Fibroblast of lung (primary cell): ENCODE measurements at places on chromosomes 7 and 10.

- DNase-seq: no peak
Observed at GRCh38 chr7:51680594-51681399, 364.2 kb upstream of the COBL start.

DNA sequence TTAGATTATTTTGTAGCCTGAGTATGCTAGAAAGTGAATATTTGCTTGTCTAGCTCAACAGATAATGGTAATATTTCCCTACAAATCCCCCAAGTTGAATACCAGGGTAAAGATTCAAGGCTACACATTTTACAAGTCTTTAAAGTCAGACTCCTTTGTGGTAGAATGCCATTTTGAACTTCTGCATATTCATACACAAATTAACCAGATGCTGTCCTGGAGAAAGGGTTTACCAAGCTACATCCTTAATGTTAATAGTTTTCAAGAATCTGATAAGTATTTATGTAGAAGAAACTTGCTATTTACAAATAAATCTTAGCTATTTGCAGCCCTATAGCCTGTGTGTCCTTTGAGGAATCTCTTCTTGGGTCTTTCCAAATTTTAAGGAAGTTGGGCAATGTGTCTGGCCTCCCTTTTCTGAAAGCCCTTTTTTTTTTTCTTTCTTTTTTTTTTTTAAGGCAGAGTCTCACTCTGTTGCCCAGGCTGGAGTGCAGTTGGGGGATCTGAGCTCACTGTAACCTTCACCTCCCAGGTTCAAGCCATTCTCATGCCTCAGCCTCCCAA is 82.6 kb downstream of the CPEB3 start:
- no peak for DNase-seq

DNA sequence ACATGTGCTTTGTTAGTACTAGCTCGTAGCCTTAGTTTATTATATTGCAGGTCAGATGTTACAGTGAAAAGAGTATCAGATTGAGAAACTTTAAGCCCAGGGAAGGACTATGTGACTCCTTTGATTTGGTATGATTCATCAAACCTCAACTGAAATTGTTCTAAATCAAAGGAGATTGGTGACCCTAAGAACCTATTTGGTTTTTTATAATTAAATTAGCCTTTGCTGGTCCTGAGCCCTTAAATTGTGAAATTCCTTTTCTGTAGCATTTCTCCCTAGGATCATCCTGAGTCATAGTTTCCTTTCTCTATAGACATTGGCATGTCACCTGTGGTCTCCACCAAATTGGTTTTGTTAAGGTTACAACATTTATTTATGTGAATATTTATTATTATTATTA is 89.7 kb downstream of the POLR1F start:
- no peak for DNase-seq

- no peak for DNase-seq
Observed at GRCh38 chr7:96349572-96349971, 27.7 kb upstream of the SLC25A13 start.

- no peak for DNase-seq
Observed at GRCh38 chr10:120514959-120515358, 57.9 kb downstream of the PLPP4 start.

DNA sequence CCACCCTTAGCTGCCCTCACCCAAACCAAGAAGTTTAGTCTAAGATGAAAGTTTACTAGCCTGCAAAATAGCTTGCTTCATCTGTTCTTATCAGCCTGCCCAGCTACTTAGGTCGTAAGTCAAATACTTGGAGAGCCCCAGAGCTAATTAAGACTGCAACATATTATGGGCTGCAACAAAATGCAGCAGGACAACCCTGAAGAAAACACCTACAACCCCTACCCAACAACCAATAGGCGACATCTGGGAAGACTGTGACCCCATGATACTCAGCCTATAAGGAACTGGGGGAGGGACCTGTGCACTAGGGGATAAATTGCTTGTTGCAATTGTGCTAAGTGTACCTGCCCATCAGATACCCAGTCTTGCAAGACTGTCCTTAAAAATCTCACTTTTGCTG is 64.1 kb downstream of the LYZL2 start:
- DNase-seq: no peak

DNA sequence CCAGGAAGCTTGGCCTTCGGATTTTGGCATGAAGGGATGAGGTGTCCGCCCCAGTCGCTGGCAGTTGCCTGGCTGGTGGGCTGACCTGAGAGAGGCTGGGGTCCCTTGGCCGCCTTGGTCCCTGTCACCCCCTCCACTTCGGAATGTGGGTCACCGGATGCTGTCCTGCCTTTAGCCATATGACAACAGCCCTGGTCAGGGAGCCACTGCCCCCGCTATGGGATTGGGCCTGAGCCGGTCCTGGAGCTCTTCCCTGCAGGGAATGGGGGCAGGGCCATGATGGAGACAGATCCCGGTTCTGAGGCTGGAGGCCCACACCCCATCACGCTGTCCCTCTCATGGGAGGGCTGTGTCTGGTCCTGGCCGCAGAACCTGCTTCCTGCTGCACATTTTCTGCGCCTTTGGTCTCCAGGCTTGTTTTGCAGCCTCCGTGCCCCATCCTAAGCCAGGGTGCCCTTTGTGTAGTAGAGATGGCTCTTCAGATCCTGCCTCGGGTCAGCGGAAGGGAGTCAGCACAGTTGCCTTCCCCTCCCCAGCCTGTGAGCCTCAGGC is 22.6 kb downstream of the PFKFB3 start:
- DNase-seq: no peak

DNA sequence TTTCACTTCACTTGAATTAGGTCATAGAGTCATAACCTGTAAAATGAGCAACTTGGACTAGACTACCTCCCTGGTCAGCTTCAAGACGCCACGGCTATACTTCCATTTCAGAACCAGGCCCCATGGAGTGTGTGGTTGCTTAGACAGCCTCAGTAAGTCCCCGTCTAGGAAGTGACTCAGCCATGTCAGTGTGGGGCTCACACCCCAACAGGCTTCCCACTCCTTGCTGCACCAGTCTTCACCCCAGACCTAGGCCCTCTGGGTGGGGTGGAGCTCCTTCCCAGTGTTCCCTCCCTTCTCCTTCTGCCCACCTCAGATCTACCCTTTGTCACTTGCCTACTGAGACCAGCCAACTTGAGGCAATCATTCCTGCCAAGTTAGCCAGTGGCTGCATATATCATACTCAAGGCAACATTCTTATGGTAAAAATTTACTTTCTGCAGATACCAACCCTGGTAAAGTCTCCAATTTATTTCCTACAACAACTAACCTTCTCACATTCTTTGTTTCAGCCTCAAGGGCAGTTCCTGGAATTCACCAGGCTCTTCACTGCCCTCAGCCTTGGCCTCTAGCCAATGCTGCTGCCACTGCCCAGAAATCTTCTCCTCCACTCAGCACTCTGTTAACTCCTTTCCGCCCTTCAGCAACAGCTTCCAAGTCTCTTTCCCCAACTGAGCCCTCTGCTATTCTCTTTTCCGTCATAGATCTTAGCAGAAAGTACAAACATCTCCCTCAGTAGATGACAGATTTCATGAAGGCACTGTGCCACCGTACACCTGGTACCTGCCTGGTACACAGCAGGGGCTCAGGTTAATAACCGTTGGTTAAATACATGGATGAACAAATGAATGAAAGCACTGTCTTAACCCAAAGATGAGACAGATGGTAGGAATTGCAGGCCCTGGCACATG is 31.3 kb upstream of the ZNRF2 start:
- no peak for DNase-seq

GRCh38 chr10:2893158-2893845 is 174.0 kb upstream of the PFKP start:
- no peak for DNase-seq

- DNase-seq: peak; percentile 59
Observed at GRCh38 chr7:131623154-131623553, 66.7 kb upstream of the PODXL start.

- DNase-seq: no peak
Observed at GRCh38 chr10:77504873-77505257, 132.7 kb downstream of the KCNMA1 start.

GRCh38 chr7:151173386-151174245 is 6.1 kb upstream of the GBX1 start:
- DNase-seq: no peak

DNA sequence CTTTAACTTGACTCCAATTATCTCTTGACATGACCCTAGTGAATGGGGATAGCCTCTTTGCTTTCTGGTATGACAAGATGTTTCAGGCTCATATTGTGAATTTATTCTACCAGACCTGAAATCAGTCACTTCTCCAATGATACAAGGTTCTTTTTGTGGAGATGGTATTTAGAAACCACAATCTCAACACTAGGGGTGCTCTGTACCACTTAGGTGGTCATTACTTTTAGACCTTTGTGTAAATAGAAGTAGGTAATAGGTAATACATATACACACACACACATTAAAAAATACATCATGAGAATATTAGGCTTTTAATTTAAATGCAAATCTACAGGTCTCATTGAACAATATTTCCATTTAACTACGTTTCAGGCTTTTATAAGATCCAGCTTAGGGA is 199.0 kb upstream of the RHOBTB1 start:
- no peak for DNase-seq

GRCh38 chr7:40526951-40527715 is 392.3 kb downstream of the SUGCT start:
- no peak for DNase-seq

GRCh38 chr10:104066945-104067344 is 18.7 kb downstream of the COL17A1 start:
- DNase-seq: no peak

GRCh38 chr7:18570890-18571478 is 75.4 kb downstream of the HDAC9 start:
- DNase-seq: peak; percentile 70

GRCh38 chr10:132479603-132480221 is 57.9 kb upstream of the INPP5A start:
- DNase-seq: no peak

DNA sequence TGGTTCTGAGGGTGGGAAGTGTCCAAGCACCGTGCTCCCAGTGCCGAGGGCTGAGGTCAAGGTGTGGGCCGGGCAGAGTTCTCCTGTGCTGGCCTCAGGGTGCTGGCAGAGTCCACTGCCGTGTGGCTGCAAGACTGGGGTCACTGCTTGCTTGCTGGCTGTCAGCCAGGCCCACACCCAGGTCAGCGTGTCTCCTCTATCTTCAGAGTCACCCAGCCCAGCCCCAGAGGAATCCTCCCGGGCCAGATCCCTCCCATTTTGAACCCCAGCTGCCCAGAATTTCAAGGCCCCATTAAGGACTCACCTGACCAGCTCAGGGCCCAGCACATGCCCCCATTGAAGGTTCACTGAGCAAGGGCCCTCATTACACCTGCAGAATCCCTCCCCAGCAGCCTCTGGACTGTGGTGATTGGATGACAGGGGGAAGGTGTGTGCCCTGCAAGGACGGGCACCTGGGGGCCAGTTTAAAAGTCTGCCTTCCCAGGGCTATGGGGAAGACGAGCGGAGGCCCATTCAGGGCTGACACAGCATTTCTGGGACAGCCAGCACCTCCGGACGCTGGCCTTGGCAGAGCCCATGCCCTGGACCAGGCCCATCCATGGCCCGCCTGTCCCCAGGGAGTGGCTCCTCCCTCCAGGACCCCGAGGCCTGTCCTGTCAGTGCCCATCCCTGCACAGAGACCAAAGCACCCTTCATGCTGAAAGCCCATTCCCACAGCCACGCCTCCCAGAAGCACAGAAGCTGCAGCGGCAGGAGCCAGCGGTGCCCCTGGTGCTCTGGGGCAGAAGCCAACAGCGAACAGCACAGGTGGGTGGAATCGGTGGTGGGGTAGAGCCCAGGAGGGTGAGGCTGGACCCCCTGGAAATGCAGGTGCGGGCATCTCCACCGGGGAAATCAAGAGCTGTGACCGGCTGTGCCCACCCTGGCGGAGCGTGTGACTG is 45.1 kb upstream of the PPP2R2D start:
- DNase-seq: no peak

DNA sequence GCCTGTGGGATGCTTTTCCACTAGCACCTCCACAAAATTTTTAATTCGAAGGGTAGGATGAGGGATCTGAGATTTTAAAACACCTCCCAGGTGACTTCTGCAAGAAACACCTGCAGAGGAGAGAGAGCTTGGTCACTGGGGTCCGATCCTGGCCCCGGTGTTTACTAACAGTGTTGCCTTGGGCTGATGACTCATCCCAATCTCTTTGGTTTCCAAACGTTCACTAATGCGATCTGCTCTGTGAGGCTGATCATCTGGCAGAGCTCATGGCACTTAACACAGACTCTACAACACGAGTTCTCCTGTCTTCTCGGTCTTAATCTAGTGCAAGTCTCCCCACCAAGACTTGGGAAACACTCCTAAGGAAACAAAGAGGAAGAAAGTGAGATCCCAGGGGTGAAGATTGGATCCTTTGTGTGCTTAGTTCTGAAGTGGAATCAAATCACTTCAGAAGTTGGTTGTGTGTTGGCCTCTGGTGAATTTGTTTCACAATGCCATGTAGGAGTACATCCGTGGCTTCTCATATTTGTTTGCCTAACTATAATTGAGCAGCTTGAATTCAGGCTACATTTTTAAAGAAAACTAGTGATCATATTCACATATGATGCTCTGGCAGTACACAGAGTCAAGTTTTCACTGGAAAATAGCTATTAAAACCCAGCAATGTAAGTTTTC is 407.9 kb downstream of the NRG3 start:
- no peak for DNase-seq

DNA sequence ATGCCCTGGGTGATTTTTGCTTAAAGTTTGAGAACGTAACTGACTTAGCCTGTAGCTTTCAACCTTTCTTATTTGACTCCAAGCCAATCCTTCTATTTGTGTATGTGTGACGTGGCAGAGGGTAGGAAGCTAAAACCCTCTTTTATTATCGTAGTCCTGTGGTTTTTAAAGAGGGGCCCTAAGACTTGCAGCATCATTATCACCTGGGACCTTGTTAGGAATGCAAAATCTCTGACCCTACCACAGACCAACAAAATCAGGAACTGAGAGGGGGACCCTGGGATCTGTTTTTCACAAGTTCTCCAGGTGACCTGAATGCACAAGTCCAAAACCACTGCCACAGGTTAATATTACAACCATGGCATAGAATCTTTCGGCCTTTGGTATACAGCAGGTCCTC is 80.1 kb downstream of the OSBPL3 start:
- no peak for DNase-seq

GRCh38 chr10:13743963-13744362 is 157.2 kb downstream of the PRPF18 start:
- no peak for DNase-seq

- peak; percentile 37 for DNase-seq
Observed at GRCh38 chr7:128869138-128869943, 6.7 kb downstream of the ATP6V1F start.

- no peak for DNase-seq
Observed at GRCh38 chr10:113605268-113605978, 52.6 kb downstream of the HABP2 start.

GRCh38 chr10:104337985-104338735 is at the start of gene ITPRIP:
Gene ITPRIP (minus strand): TSS chr10:104338465. CDS start chr10:104316051, 22,414 bp downstream.
- DNase-seq: peak; percentile 92

GRCh38 chr10:129871966-129872365 is 92.1 kb downstream of the EBF3 start:
- no peak for DNase-seq
